Midbrain (tissue), 1 donor: ENCODE measurements at places on chromosomes 1 and 21.

DNA sequence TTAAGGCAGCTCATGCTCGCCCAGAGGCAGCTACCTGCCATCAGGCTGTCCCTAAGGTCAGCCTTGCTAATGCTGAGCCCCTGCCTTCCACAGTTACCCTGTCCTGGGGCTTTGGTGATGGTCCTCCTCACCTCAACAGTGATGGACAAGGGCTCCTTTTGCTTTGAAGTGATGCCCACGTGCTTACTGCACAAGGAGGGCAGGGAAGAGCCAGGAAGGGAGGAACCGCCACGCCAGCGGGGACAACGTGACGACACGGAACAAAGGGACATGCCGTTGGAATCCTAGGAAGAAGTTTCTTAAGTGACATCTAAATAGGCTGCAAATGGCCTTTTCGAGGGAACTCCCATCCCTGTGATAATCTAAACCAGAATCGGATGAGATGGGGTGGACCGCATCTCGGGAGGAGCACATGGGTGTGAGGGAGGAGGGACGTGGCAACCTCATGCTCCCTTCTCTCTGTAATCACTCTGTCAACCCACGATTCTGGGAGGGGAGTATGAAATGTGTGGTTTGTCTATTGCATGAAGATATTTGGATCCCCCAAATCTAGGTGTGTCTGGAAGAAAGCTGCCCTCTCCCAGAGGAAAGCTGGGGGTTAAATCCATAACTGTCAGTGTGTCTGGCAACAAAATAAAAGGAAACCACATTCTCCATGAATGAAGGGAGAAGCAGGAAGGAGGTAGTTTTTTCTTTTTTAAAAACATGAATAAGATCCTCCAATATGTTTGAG is 110.9 kb upstream of the IRF2BP2 start:
- DNase-seq: no peak

DNA sequence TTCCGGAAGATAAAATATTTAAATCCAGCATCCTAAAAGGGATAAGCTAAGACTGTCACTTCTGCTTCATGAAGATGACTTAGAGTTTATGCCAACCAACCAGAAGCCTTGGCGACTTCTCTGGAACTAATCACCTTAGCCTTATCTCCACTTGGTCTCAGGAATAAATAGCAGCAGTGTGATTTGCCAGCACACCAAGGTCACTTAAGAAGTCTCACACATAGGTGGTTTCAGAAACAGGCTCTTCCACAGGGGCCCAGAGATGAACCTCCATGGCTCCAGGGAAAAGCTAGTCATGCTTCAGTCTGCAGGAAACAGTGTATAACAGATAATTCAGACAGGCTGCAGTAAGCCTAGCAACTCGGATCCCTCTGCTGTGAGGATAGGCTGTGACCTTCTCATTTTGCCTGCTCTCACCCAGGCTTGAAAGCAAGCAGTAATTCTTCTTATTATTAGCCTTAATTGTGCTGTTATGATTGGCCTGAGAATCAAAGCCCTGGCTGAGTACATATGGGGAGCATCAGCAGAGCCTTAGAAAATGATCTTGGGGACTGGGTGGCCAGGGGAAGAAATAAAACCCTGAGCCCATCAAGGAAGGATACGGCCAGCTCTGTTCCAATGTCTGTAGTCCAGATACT is 84.7 kb downstream of the WLS start:
- DNase-seq: no peak

DNA sequence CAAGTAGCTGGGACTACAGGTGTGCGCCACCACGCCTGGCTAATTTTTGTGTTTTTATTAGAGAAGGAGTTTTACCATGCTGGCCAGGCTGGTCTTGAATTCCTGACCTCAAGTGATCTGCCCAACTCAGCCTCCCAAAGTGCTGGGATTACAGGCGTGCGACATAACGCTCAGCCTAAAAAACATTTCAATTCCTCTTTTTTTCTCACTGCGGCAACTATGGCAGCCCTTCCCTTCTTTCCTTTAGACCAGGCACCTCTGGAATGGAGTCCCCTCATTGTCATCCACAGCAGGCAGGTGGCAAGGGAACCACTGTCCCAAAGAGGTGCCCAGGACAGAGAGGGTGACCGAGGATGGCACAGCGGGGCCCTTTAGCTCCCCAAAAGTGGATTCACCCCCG is 14.1 kb downstream of the CEP104 start:
- DNase-seq: no peak

GRCh38 chr1:50218344-50219120 is 109.8 kb downstream of the ELAVL4 start:
- DNase-seq: no peak

DNA sequence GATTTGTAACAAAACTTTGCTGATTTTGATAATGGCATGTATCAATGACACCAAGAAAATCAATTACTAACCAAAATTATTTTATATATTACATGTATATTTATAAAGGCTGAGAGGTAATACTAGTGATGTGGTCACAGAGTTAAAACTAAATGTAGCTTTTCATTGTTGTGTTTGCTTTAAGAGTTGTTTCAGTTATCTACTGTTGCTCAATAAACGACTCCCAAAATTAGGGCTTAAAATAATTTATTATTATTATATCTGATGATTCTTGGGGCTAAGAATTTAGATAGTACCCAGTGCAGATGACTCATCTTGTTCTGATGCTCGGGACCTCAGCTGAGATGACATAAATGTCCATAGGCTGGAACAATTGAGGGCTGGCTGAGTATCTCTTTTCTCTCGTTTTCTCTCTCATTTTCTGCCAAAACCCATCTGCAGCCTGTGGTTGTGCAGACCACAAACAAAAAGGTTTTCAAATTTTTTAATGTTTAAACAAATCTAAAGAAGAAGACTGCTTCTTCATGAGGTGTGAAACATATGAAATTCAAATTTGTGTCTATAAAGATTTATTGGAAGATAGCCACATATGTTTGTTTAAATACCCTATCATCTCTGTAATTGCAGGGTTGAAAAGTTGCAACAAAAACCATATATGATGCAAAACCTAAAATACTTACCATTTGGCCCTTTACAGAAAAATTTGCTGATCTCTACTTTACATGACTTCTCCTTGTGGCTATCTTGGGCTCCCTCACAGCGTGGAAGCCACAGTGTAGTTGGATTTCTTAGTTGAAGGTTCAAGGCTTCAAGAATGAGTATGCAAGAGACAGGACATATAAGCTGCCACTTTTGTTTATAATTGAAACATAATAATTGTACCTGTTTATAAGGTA is 14.8 kb upstream of the PTPRC start:
- no peak for DNase-seq

DNA sequence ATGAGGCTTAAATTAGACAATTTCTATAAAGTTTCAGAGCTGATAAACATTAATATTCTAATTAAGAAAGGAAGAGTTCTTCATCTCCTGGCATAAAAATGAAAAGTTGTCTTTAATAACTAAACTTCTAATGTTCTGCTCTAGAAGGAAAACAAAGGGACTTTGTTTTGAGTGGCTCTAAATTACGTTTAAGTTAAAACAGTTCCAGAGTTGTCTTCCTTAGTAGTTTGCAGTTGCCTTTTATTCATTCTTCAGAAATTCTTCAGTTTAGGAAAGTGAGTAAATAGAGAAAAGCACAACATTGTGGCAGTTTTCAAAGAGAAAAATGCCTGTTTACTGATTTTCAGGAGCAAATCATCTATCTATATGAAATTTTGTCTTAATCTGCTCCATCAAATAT is 86.9 kb downstream of the TTC3 start:
- DNase-seq: no peak

DNA sequence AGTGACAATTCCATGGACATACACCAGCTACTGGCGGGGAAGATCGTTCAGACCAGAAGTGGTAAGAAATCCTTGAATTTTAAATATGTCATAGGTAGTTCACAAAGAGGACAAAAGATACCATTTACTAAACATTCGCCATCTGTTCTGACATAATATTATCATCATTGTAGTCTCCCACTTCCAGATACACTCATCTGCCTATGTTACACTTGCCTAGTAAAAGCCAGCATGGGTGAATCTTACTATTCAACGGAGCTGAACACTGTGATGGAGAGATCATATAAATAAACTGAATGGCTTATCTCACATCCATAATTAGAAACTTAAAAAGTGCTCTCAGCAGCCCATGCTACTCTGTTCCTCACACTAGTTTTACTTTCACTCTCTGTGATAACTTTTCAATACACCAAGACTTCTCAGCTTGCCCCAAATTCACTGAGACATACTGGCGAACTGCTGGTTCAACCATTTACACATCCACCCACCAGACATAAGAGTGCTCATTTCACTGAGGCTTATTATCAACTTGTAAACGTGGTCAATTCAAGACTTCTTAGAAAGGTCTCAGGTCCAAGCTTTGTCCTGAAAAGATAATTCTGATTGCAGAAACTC is 463 bp upstream of the PRRC2C start:
- DNase-seq: no peak

GRCh38 chr1:33007190-33008050 is 29.3 kb downstream of the AK2 start:
- no peak for DNase-seq

GRCh38 chr1:100065969-100066227 is 66.8 kb downstream of the SASS6 start:
- no peak for DNase-seq

- DNase-seq: peak; percentile 72
These were observed 253.1 kb upstream of the IRF2BP2 start for GRCh38 chr1:234862944-234863515.

DNA sequence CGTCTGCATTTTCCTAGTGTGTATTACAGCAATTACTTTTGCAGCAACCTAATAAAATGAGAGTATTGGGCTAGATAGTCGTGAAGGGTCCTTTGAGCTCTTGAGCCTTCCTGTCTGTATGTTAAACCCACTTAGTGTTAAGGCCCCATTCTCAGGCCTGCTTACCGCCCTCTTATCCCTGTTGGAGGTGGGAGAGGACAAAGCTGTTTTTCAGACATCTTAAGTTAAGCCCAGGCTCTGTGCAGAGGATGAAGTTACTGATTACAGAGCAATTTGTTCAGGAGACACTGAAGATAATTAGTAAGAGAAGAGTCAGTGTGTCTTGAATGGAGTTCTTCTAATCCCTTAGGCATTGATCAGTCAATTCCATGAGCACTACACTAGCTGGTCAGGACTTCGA is 114.6 kb downstream of the UCK2 start:
- DNase-seq: no peak

DNA sequence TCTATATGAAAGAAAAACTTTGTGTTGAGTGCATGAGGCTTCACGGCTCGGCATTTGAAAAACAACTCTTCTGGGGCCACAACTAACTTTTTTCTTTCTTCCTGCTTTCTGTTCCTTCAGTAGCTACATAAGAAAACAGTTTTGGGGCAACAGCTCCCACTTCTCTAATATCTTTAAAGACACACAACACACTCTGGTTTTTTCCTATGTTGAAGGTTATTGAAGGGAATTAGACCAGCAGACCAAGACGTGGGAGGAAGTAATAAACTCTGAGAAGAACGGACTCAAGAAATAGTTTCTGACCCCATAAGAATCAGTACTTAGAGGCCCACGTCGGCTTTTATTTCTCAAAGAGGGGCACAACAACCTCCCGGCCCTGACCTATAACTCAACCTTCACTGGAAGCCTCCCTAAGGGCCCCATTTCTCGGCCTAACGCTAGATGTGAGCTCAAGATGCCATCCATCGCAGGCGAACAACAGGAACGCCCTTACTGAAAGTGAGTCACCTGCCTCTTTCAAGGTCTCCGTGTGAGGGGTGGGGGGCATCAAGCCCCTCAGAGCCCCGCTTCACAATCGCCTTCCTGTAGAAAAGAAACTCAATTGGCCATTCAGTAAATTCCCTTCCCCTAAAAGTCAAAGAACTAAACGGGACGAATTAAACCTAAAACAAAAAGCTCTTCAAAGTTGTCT is 844 bp downstream of the ZMYM6 start:
- peak; percentile 39 for DNase-seq

DNA sequence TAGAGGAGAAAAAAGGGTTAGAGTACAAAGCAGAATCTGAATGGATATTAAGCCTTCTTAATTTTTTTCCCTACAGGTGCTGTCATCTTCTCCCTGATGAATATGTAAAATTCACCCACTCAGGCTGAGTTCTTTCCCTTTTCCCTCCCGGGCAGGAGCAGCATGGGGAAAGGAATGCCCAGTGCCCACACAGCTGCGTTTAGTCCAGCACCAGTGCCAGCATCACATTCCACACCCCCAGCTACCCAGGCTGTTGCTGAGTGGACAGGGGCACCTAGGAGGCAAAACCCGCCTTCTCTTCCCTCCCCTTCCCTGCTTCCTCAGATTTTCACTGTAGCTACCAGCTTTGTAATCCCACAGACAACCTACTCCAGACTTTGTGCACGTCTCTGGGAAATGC is 3.4 kb upstream of the CADM3 start:
- no peak for DNase-seq

DNA sequence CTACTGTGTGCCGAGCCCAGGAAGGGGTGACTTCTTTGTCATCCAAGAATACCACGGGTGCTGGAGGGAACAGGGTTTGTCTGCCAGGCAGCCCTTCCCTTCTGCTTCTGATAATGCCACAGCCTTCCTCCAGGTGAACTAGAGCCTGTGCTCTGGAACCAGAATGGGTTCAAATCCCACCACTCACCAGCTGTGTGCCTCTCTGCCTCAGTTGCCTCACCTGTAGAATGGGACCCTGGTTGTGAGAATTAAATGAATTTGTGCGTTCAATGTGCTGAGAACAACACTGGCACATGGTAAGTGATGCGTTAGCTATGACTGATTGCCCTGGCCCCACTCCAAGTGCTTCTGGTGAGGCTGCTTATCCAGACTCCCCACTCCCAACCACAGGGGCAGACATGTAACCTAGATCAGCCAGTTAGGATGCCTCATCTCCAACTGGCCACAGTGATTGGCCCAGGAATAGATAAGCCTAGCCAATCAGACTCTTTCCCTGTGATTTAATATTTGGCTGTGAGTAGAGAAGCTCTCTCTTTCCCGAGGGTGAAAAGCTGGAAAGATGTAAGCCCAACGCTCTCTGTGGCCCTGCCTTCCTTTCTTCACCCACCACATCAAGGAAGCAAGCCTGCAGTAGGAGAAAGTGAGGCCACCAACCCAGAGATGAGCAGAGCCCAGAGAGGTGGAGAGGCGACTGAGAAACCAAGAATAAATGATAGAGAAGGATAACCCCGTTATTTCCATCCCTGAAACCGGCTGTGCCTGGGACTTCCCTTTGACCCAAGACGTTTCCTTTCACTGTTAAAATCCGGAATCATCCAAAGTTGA is 20.8 kb upstream of the LAPTM5 start:
- DNase-seq: peak; percentile 35

DNA sequence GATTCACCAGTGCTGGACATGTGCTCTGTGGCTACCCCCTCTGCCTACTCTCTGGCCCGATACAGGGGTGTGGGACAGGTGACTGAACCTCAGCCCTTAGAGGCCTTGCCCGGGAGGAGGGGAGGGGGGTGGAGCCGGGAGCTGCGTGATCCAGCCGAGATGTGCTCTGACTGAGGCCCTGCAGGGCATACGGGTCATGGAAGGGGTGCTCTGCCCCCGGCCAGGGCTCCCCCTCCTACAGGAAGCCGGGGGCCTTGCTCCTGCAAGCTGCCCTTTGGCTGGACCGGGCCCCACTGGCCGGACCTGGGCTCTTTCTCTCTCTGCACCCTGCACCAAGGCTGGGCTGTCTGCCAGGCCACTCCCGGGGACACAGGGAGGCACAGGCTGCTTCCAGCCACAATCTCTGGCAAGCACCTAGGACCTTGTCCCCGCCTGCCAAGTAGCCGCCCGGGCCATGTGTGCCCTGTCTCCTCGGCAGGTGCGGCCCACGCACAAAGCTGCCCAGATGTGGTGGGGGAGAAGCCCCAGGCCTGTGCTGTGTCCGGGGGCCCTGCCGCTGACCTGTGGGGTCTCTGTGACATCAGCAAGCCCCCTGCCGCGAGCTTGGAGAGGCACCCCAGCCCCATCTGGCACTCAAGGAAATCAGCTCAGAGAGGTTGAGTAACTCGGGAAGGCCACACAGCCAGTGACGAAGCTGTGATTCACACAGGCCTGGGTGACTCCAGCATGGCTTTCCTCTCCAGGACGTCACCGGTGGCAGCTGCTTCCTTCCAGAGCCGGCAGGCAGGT is 1.5 kb downstream of the SCNN1D start:
- no peak for DNase-seq
